ENCODE measurements at places on chromosomes 6 and 20.

GRCh38 chr6:127453845-127454619 is 5.2 kb downstream of the KIAA0408 start:
- DNase-seq: no peak

- no peak for DNase-seq
These were observed 30.6 kb downstream of the FAM229B start for GRCh38 chr6:112118034-112118433.

DNA sequence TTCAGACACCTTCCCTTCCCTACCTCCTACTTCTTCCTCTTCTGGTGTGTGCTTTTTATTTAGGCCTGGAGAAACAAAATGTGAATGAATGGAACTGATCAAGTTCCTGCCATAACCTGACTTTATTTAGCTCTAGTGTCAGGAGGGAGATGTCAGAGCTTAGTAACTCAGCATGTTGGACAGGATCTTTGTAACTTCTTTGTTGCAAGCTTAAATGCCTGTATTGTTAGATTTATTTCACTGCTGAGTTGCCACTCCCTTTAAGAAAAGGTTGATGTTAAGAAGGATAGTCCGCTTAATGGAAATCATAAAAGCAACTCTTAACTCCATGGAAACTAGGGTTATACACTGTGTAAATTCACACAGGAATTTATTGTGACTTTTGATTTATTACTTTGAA is 2.2 kb downstream of the FAM120B start:
- no peak for DNase-seq

- no peak for DNase-seq
These were observed 282.6 kb downstream of the TPBG start for GRCh38 chr6:82646231-82646615.

GRCh38 chr20:20223981-20224380 is 143.9 kb upstream of the INSM1 start:
- DNase-seq: no peak

DNA sequence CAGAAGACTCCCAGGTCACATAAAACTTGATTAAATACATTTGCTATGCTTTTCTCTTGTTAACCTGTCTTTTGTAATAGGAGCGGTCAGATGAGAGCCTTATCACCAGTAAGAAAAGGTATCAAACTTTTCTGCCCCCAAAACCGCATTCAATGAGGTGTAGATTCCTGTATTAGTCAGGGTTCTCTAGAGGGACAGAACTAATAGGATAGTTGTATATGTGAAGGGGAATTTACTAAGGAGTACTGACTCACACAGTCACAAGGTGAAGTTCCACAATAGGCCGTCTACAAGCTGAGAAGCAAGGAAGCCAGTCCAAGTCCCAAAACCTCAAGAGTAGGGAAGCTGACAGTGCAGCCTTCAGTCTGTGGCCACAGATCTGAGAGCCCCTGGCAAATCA is 32.7 kb downstream of the PTPRK start:
- no peak for DNase-seq

DNA sequence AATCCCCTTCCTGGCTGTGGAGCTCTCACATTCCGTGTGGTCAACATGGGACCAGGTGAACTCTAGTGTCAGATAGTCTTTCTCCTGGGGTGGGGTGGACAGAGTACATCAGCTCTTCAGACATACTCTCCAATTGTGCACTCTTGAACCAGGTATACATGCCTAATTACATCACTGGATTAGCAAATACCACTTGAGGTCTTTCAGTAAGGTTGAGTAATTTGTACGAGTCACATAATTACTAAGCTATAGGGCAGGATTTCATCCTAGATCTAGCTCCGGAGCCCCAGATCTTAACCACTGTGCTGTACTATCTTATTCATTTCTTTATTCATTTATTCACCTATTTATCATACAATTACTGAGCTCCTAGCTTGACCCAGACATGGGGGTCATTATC is 821.3 kb downstream of the TFAP2A start:
- no peak for DNase-seq
